ENCODE measurements at places on chromosomes 6 and 20.
A peak's percentile ranks its signal among the peaks of the same experiment; 100 is the strongest.

DNA sequence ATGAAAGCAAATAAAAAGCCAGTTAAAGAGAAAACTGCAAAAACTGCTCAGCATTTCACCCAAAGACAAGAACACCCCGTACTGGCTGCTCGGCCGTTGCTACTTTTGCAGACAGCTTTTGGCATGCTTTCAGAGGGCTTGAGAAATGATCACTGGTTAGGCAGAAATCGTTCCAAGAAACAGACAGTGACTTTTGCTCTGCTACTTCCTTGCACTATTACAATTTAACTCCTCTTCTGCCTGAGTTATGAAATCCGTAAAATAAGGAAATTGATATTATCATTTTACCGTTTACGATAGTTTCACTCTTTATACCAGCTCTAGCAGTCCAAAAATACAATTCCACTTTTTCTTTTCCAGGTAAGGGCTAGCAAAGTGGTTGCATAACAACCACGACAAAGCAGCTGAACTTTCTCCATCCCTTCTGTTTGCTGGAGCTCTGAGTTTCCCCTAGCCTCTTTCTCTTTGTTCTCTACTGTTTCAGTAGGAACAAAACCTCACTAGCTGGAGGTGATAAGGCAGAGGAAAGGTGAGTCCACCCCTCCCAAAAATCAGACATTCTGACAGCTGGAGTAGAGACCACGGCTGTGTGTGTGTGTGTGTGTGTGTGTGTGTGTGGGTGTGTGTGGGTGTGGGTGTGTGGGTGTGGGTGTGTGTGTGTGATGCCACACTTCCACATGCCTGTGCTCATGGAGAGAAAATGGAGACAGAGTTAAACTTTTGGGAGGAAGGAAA is 191.8 kb upstream of the RREB1 start:
- peak; percentile 17 for DNase-seq

DNA sequence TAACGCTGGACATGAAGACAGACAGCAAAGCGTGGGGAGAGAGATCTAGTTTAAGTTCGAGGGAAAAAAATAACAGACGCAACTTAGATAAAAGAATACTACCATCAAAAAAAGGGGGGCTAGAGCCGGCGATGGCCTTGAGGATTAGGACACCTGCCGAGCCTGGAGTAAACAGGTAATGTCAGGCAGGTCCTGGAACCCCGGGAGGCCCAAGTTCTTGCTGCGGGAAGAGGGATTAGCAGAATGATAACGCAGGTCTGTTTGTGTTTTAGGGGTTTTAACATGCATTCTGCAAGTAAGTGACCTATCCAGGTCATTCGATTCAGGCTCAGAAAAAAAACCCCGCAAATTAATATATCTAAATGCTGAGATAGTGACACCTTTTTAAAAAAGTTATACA is 754 bp upstream of the TMEM170B start:
- DNase-seq = no peak

DNA sequence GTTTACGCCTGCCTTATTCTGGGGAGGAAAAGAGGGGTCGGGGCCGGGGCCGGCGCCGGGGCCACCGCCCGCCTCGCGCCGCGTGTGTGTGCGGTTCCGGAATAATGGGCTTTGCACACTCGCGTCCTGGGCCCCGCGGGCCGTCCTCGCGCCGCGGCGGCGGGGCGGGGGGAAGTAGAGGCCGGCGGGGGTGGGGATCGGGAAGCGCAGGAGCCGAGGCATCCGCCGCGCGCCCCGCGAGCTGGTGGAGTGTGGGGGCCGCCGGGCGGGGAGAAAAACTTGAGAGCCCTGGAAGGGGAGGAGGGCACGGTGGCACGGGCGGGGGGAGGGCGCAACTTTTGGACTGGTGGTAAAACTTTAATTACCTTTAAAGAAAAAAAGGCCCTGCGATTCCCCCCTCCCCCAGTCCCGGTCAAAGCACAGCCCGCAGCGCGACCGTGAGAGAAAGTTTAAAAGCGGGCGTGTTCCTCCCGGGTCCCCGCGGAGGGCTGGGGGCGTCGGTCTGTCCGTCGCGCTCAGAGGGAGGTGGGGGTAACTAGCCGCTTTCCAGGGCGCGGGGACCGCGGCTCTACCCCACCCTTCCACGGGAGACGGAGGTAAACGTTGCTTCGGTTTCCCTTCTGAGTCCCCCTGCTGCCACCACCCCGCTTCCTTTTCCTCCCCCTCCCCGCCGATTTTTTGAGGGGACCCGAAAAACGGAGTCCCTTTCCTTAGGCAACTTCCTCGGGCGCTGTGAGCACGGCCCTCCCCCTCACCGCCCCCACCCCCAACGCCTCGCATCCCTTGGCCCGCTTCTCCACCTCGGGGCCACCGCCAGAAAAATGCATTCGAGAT is 1.9 kb downstream of the L3MBTL3 start:
- peak; percentile 14 for DNase-seq

GRCh38 chr20:50151034-50151743 is 2.3 kb downstream of the PEDS1 start:
- DNase-seq = peak; percentile 46

GRCh38 chr20:63626424-63627128 is at the start of gene GMEB2:
TSS of gene GMEB2 (minus strand) at chr20:63627101. CDS start at chr20:63619397, 7,704 bp downstream.
- peak; percentile 80 for DNase-seq

GRCh38 chr20:37567671-37568588 is 40.3 kb upstream of the BLCAP start:
- peak; percentile 10 for DNase-seq

GRCh38 chr6:100346828-100347227 is 117.9 kb downstream of the SIM1 start:
- DNase-seq = peak; percentile 93

GRCh38 chr20:17681726-17682102 is 328 bp downstream of the RRBP1 start:
- no peak for DNase-seq

DNA sequence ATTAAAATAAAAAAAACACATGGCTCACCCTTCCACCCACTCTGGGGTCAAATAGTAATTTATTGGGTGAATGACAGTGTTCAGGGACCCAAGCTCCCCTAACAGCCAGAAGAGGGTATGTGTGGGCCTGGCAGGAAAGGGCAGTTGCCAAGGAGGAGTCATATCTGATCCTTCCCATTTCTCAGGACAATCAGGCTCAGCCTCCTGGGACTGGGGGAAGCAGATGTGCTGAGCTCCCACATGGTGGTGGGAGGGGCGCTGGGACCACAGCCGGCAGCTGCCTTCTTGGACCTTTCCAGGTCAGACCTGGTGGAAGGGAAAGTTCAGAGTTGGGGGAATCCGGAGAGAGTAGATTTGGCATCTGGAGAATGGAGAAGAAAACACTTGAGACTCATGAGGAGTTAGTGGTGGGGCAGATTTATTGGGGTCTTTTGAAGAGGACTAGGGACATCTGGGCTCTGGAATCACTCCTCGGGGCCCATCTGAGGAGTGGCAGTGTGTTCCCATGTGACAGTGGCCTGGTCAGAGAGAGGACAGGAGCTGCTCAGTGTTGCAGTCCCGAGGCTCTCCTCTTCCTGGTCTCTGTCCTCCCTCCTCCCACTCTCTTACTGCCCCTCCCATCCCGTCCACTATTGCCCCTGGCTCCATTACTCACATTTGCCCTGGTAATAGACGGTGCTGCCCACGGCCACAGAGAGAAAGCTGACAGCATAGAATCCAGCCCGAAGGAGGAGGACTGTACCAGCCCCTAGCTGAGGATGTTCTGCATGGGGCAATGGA is 3.0 kb downstream of the LST1 start:
- DNase-seq = no peak

GRCh38 chr20:44017905-44018258 is 103.2 kb downstream of the TOX2 start:
- no peak for DNase-seq

DNA sequence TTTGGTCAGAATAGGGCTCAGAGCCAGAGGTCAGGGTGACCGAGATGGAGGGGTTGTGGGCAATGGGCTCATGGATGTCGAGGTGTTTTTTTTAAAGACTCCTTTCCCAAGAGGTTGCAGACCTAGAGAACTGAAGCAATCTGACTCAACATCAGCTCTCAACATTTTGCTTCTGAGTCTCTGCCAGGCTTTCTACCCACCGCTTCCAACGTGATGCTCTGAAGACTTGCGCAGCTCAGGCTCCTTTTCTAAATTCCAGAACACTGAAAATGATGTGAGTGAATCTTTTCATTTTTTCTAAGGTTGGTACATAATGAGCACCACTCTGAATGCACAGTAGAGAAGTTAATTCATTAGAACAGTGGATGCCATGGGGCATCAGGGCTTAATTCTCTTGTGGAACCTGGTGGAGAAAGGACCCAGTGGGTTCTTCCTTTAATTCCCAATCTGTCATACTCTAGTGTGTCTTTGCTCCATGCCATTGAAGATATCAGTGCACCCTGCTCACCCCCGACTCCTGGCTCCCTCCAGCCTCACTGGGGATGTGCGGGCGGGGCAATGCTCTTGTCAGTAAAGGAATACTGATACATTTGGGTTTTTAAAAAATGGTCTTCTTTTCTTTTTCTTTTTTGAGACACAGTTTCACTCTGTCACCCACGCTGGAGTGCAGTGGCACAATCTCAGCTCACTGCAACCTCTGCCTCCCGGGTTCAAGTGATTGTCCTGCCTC is 17.0 kb upstream of the KIF13A start:
- no peak for DNase-seq

DNA sequence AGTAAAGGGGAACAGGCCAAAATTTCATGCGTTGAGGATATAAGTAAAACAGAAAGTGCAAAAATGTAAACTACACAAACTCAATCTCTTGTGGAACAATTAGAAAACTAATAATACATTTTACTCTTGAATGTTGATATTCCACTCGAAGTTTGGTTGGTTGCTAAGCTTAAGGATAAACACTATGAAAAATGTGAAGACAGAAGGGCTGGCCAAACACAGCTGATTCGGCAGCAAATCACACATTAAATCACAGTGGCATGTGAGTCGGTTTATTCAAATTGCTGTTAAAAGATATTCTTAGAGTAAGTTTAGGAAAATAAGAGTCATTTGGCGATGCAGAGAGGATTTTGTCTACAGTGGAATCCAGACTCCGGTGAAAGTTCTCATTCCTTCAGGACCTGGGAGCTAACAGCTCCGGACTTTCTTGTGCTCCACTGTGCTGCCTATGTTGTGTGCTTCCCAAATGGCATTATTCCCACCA is 1.4 kb upstream of the EPM2A start:
- peak; percentile 13 for DNase-seq

- DNase-seq = no peak
Measured at GRCh38 chr6:134021396-134022122, 30.9 kb downstream of the SLC2A12 start.

DNA sequence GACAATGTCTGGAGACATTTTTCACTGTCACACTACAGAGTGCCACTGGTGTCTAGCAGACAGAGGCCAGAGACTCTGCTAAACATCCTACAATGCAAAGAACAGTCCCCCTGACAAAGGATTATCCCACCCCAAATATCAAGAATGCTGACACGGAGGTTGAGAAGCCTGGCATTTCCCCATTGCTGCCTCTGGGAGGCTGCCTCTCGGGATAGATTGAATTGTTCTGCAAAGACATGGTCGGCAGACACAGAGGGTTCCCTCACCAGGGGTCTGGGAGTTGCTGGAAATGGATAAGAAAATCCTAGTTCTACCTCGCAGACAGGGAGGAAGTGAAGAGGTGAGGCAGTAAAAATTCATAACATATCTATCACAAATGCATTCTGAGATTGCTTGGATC is 166.4 kb upstream of the AGPAT4 start:
- no peak for DNase-seq
